ENCODE measurements at places on chromosomes 11 and 22.
A peak's percentile ranks its signal among the peaks of the same experiment; 100 is the strongest.

- DNase-seq: no peak
Measured at GRCh38 chr11:85762226-85762625, 48.7 kb downstream of the SYTL2 start.

GRCh38 chr22:38950527-38951295 lies 6.7 kb upstream of the APOBEC3A start:
- DNase-seq: peak; percentile 93

DNA sequence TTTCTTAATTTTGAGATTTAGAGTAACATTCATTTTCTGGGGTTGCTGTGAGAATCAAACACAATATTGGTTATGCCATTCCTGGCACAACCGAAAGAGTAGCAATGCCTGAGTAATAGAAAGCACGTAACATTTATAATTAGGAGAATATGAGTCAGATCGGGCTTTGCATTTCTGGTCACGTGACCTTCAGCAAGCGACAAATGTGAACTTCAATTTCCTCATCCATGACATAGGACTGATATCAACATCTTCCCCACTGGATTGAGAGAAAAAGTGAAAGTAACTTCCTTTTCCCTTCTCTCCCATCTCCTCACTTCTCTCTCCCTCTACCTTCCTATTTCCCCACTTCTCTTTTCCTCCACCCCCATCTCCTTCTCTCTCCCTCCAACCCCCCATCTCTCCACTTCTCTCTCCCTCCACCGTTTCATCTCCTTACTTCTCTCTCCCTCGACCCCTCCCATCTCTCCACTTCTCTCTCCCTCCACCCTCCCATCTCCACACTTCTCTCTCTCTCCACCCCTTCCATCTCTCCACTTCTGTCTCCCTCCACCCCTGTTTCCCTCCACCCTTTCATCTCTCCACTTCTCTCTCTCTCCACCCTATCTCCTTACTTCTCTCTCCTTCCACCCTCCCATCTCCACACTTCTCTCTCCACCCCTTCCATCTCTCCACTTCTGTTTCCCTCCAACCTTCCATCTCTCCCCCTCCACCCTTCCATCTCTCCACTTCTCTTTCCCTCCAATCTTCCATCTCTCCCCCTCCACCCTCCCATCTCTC lies 33.5 kb upstream of the CAT start:
- DNase-seq: no peak

GRCh38 chr11:78905756-78906155 lies 331.1 kb upstream of the NARS2 start:
- no peak for DNase-seq

GRCh38 chr11:48108231-48109045 lies 108.2 kb upstream of the OR4B1 start:
- DNase-seq: no peak

DNA sequence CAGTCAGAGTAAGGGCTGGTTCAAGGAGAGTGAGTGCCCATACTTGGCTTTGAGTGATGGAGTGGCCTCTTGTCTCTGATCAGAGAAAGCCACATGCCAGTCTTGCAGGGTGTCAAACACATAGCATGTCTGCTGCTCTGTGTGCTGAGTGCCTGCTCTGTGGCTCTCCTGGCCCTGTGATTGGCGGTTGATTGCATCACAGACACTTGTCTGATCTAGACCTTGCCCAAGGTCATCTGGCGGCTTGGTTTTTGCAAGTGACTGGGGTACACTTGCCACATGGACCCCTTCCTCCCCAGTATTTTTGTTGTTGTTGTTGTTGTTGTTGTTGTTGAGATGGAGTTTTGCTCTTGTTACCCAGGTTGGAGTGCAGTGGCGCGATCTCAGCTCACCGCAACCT lies 10.3 kb downstream of the OSBP2 start:
- DNase-seq: no peak

DNA sequence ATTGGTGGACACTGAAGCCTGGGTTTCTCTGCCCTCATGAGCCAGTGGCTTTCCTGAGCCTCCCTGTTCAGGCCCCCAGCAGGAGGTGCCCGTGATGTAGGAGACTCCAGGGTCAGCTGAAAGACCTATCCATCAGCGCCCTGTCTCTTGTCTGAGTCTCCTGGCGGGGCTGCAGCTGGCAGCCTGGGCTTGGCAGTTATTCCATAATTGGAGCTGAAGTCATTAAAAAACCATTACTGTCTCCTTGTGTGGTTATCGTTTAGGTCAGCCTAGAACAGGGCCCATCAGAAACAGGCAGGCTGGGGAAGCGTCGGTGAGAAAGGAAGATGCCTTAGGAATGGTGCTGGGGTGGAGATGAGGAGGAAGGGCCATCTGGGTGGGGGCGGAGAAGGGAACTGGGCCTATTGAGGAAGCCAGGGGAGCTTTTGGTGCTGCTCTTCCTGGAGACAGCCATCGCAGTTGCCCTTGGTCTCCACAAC lies 5.0 kb downstream of the TUB start:
- DNase-seq: no peak

DNA sequence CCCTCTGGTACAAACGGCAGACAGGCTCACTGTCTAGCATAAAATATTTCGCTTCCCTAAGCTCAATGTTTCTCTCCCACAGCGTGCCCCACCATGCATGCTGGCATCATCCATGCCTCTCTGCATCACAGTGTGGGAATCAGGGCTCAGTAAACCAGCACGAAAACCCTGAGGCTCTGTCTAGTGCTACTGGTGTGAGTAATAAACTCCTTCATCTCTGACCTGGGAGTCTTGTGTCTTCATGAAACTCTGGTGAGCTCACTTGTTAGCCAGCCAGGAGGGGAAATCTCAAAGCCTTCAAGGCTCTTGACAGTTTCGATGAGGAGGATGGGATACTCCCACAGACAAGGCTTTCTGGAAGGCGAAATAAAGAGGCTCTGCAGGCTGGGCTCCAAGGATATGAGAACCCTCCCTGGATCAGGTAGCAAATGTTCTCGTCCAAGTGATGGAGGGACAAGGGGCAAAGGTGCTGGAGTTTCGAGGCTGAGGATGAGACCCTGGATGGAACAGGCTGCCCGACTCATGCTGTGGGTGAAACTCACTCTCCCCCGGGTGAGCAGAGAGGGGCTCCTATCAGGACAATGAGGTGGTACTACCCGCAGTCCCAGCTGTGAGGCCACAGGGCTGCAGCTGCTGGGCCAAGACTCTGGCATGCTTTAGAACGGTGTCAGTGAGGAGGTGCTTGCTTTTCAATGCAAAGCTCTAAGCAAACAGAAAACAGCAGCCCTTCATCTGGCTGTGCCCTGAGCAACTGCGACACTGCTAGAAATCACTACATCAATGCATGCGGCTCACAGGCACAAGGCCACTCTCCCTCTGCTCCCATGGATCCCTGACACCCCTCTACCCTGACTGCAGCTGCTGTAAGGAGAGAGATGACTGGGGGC lies 69.3 kb downstream of the SHANK2 start:
- no peak for DNase-seq

DNA sequence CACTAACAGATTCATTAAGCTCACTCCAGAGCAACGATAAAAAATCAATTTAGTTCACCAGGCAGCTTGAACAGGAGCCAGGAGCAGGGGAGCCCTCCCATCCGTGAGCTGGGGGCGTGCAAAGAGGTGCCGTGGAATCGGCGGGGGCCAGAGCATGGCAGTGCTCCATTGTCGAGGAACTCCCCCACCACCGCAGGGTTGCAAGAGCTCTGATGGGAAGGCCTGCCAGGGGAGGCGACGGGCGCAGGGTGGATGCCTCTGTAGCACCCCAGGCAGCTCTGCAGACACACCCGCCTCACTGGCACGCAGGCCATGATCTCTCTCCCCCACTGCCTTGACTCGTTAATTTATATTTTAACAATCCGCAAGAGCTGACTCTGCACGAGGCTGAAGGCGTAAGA lies 433.2 kb downstream of the MIAT start:
- DNase-seq: no peak

DNA sequence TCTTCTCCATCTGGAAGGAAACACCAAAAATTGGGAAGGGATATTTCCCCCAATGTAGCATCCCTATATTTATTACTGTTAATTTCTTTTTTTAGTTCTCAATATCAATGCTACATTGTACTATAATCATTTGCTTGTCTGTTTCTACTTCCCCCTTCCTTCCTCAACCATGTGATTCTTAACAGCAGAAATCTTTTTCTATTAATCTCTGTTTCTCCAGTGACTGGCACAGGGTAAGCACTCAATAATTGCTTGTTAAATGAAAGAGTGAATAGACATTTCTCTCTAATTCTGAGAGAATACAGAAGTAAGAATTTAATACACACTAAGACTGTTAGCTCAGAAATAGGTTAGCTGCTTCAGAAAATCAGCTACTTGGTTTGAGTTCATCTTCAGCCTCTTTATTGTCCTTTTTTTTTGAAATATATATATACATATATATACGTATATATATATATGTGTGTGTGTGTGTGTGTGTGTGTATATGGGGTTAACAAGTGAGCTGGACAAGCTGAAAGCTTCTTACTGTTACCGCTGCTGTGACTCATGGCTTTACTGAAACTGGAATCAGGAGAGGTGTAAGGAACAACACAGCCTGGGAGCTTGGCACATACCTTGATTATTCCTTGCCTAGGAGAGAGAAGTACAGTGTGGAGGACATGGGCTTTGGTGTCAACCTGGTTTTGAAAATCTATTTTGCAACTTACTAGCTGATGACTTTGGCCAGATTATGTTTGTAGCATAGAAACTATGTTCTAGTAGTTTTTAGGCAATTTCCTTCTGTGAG lies 26.2 kb upstream of the PDE3B start:
- DNase-seq: no peak

- DNase-seq: no peak
Measured at GRCh38 chr11:33438301-33438700, 181.1 kb downstream of the HIPK3 start.

DNA sequence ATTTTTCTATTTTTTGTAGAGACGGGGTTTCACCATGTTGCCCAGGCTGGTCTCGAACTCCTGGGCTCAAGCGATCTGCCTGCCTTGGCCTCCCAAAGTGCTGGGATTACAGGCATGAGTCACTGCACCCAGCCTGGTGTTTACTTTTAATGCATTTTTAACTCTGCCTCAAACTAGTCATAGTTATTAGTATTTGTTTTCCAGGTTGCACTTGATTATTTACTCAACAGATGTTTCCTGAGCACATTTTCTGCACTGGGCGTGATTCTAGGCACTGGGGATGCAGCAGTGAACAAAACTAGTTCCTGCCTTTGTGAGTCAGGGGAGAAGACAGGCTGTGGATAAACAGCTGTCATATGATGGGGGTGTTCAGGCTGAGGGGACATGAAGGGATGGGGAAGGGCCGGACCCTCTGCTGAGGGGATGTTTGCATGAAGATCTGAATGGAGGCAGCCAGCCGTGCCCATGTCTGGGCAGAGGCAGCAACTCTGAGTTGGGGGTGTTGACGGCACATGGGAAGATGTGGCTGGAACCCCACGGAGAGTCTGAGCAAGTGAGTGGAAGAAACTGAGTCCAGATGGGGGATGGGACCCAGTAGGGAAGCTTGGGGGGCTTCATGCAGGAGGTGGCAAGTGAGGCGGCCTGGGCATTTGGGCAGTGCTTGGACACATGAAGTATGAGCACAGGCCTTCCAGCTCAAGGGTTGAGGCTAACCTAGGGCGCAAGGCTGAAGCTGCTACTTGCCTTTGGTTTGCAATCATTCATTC lies 34.4 kb downstream of the MPPED1 start:
- DNase-seq: no peak

DNA sequence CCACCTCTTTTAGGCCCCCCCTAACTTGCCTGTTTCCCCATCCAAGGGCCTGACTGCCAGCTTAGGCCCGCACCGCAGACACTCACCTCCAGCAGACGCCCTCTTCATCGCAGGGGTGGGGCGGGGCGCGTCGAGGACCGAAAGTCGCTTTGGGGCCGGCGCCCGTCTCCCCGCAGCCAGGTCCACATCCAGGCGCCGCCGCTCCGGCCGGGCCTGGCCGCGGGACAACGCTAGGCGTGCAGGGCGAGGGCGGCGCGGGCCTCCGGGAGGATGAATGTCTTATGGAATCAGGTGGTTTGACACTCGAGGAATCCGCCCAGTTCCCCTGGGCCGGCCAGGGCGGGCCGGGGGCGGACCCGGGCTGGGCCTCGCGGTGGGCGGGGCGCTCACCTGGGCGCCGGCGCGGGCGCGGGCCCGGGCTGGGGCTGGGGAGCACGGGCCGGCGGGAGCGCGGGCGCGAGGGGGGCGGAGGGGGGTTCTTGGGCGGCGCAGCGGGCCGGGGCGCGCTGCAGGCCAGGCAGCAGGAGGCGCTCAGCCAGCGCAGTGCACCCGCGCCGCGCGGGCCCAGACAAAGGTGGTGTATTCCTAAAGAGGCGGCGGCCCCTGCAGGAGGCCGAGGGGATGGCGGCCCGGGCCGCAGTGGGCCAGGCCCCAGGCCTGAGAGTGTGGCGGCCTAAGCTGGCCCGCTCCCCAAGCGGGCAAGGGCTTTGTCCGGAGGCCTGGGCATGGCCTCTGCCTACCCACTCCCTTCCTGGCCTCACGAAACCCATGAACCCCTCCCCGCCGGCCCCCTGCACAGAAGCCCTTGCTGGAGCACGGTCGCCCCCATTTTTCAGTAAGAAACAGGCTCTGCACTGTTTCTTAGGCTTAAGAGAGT lies 177.6 kb downstream of the IGLL1 start:
- peak; percentile 59 for DNase-seq

- no peak for DNase-seq
Measured at GRCh38 chr11:8252946-8253345, 10.7 kb downstream of the LMO1 start.

- DNase-seq: no peak
Measured at GRCh38 chr11:125423247-125423849, 72.7 kb downstream of the FEZ1 start.

DNA sequence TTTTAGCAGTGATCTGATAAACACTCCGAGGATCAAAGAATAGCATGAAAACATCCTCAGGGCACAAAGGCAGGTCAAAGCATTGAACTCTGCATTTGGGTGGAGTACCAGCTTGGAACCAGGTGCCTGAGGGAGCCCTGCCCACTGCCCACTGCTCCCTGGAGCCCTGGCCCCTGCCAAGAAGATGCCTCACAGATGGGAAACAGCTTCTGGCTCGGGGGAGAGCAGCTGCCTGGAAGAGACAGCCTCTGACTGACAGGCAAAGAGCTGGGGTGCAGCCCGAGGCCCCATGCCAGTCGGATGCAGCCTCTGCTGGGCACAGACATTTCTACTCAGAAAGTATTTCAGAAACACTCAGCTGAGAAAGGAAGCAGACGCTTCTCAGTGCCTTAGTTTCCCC lies 13.2 kb downstream of the LMO1 start:
- no peak for DNase-seq

Measured in hematopoietic multipotent progenitor cell treated with erythropoietin and hydrocortisone succinate and interleukin-3 and kit ligand, for 8 days (in vitro differentiated cells).